ENCODE measurements at places on chromosomes 3 and 15.

DNA sequence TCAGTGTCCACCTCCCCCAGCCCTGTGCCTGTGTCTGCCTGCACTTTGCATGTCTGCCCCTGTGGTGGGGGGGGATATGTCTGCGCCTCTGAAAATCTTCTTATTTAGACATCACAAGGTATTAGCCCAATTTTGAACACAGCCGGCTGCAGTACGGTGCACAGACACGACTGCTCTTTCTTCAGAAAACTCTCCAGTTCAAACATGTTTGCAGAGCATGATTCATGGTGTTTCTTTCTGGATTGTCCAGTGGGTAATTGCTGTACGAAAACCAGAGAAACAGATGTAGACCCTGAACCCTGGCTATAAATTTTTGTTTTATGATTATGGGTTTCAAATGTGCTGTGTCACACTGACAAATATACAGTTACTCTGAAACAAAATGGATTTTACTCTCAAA, 3.4 kb upstream of the RARB start:
- DNase-seq = no peak

- peak; percentile 70 for DNase-seq
Measured at GRCh38 chr15:70559265-70560239, 203.8 kb downstream of the UACA start.

GRCh38 chr3:125357032-125357658, 18.0 kb downstream of the ZNF148 start:
- peak; percentile 52 for DNase-seq

GRCh38 chr15:55279746-55280351, 9.8 kb downstream of the RAB27A start:
- peak; percentile 71 for DNase-seq

DNA sequence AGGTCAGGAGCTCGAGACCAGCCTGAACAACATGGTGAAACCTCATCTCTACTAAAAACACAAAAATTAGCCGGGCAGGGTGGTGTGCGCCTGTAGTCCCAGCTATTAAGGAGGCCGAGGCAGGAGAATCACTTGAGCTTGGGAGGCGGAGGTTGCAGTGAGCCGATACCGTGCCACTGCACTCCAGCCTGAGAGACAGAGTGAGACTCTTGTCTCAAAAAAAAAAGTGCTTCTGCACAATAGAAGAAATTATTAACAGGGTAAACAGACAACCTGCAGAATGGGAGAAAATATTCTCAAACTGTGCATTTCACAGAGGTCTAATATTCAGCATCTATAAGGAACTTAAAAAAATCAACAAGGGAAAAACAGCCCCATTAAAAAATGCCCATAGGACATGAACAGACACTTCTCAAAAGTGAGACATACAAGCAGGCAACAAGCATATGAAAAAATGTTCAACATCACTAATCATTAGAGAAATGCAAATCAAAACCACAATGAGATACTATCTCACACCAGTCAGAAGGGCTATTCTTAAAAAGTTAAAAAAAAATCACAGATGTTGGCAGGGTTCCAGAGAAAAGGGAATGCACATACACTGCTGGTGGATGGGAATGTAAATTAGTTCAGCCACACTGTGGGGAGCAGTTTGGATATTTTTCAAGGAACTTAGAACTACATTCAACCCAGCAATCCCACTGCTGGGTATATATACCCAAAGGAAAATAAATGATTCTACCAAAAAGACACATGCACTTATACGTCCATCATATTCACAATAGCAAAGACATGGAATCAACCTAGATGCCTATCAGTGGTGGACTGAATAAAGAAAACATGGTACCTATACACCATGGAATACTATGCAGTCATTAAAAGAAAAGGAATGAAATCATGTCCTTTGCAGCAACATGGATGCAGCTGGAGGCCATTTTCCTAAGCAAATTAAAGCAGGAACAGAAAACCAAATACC, 75.5 kb downstream of the MSL2 start:
- DNase-seq = no peak

GRCh38 chr3:186340204-186340603, 21.8 kb downstream of the DGKG start:
- DNase-seq = no peak

GRCh38 chr3:183354325-183354831, 74.0 kb downstream of the MCF2L2 start:
- DNase-seq = no peak

Data from stimulated activated CD4-positive, alpha-beta T cell treated with anti-CD3 and anti-CD28 coated beads, Interleukin-1b, Interleukin-23, amount 100 ng/mL, for 48 hours (primary cell).